ENCODE measurements at places on chromosomes 2 and 18.

GRCh38 chr2:232238108-232238507 lies 140.4 kb upstream of the ALPP start:
- DNase-seq, result no peak

DNA sequence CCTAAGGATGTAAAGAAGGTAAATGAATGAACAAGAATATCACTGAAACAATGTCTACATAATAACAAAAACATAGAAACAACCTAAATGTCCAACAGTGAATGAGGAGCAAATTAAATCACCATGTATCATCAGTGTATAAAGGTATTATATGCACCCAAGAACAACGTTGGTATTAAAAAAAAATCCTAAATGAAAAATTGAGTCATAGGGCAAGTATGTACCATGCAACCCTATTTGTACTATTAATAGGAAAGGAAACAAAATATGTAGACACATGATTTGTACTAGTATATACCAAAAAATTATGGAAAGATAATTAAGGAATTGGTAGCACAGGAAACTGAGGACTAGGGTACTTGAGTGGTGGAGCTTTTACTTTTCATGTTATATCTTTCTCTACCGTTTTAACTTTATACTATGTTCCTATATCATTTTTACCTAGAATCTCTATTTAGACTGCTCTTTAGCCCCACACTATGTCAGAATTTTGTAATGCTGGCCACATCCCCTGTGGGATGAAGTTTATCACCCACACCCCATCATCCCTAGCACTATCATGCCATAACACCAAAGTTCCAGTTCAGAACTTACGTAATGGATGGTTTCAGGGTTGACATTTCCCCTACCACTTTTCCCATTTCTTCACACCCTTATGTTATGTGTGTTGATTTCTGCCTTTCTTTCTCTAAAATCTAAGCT lies 25.6 kb downstream of the IKZF2 start:
- DNase-seq, result no peak

DNA sequence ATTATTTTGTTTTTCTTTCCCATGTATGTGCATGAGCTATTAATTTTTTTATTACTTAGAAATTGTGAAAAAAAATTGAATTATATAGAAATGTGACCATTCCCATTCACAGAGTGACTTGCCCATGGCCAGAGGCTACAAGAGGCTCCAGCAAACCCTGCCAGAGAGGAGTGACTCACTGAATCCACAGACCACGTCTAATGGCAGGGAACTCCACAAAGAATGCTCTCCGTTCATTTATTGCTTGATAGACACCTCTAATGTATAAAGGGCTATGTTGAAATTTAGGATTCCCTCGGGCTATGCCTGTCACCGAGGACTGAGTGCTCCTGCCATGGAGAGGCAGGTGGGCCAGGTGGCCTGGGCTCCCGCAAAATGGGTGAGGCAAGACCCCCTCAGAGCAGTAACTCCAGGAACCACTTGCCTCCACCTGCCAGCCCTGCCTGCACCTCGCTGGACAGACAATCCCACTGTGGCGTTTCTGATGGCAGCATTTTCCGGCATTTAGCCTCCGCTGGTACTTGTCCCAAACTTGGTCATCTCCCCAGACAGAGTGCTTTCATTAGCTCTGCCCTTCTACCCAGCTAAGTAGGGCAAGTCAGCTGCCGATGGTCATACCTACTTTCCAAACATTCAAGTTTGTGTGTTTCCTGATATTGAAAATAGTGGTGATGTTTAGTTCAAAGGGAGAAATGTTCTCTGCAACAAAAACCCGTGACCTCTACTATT lies 200.3 kb downstream of the PRKCE start:
- DNase-seq, result no peak

DNA sequence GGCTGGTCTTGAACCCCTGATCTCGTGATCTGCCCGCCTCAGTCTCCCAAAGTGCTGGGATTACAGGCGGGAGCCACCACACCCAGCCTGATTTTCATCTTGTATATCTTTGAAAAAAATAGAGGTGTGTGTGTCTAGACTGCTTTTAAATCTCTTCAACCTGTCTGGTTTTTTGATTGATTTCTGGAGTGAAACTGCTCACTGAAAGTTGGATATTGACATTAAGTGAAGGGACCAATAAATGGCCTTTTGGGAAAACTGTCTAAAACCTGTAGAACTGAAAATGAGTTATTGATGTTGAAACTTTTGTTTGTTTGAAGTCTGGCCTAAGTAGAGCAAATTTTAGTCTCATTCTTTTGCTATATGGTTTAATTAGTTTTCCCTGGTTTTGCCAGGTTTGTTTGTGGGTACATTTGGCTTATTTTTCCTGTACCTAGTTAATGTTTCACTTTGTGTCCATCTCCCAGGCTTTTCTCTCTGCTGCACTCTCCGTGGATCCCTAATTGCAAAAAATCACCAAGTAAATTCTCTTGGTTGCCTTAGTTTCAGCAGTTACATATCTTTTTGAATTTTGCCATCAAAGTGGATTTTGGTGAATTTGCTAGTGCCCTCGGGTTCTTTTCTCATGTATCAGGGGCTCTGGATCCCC lies 144.3 kb downstream of the MAP4K4 start:
- no peak for DNase-seq
